Activated effector memory CD4-positive, alpha-beta T cell treated with Interleukin-2 at 50 U/mL for 16 hours (primary cell): ENCODE measurements at places on chromosomes 6 and 20.

GRCh38 chr6:76275746-76276145 is 203.3 kb upstream of the IMPG1 start:
- DNase-seq = no peak

GRCh38 chr6:142868917-142869316 is 76.1 kb downstream of the HIVEP2 start:
- DNase-seq = no peak

DNA sequence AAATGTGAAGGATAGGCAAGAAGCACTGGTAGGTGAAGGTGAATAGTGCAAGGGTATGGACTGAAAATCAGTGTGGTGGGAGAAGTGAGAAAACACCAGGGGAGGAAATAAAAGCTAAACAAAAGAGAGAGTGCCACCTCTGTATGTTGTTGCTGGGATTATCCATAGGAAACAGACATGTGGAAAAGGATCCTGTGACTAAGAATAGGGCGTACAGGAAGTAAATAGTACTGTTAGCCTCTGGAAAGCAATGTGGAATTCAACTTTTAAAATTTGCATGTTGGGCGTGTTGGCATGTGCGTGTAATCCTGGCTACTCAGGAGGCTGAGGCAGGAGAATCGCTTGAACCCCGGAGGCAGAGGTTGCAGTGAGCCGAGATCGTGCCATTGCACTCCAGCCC is 661.7 kb downstream of the KIF16B start:
- no peak for DNase-seq

GRCh38 chr6:107714104-107714503 is 110.0 kb downstream of the SCML4 start:
- no peak for DNase-seq

- no peak for DNase-seq
Measured at GRCh38 chr6:17866876-17867444, 120.5 kb downstream of the KIF13A start.

GRCh38 chr6:24861934-24862333 is 63.2 kb upstream of the ARMH2 start:
- DNase-seq = no peak

- DNase-seq = no peak
Measured at GRCh38 chr6:26311385-26312095, 53.5 kb upstream of the BTN3A2 start.

GRCh38 chr6:15751721-15752350 is 89.0 kb upstream of the DTNBP1 start:
- DNase-seq = no peak

GRCh38 chr20:37475252-37475651 is 45.8 kb upstream of the NNAT start:
- no peak for DNase-seq

DNA sequence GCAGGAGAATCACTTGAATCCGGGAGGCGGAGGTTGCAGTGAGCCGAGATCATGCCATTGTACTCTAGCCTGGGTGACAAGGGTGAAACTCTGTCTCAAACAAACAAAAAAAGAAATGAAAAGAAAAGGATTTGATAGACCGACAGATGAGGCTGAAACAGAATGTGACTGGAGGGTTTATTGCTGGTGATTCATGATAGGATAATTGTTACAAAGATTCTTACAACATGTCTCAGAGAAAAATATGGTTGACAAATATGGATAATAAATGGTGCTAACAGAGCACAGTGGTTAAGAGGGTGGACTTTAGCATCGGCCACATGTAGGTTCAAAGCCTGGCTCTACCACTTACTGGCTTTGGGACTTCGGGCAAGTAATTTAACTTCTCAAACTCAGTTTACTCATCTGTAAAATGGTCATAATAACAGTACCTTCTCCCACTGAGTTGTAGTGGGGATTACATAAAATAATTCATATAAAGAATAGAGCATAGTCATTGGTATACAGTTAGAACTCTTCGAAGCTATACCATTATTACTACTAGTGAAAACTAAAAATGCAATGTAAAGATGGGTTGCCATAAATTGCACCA is 131.9 kb downstream of the MAP3K7 start:
- no peak for DNase-seq

DNA sequence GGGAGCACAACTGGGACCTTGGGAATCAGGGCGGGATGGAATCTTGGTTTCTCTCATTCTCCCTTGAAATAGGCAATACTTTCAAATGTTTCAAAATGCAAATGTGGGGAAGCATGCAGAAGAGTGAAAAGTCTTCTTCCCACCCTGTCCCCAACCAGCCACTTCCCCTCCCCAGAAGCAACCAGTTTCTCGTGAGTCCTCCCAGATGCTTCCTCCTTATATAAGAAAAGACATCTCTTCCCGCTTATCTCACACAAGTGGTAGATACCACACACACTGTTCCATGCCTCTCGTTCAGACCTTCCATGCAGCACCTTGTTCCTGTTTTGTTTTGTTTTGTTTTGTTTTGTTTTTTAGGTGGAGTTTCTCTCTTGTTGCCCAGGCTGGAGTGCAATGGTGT is 25.1 kb downstream of the HCK start:
- no peak for DNase-seq

DNA sequence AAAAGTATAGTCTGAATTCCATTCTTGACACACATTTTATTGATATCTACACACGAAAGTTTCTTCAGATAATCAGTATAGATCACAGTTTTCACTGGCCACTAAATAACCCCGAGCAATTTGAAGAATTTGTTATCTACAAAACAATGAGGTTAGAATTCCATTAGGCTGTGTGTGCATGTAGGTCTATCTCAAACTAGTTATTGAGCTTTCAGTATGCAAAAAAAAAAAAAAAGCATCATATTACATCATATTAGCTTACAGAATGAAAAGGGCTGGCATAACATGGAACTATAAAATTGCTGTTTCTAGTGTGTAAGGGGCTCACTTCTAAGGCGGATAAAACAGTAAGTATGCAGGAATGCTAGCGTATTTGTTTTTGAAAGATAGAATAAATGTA is 59.5 kb upstream of the ADGRG6 start:
- DNase-seq = no peak

GRCh38 chr6:142824426-142824825 is 120.5 kb downstream of the HIVEP2 start:
- DNase-seq = no peak

GRCh38 chr6:138815797-138816528 is 20.1 kb downstream of the ECT2L start:
- no peak for DNase-seq

DNA sequence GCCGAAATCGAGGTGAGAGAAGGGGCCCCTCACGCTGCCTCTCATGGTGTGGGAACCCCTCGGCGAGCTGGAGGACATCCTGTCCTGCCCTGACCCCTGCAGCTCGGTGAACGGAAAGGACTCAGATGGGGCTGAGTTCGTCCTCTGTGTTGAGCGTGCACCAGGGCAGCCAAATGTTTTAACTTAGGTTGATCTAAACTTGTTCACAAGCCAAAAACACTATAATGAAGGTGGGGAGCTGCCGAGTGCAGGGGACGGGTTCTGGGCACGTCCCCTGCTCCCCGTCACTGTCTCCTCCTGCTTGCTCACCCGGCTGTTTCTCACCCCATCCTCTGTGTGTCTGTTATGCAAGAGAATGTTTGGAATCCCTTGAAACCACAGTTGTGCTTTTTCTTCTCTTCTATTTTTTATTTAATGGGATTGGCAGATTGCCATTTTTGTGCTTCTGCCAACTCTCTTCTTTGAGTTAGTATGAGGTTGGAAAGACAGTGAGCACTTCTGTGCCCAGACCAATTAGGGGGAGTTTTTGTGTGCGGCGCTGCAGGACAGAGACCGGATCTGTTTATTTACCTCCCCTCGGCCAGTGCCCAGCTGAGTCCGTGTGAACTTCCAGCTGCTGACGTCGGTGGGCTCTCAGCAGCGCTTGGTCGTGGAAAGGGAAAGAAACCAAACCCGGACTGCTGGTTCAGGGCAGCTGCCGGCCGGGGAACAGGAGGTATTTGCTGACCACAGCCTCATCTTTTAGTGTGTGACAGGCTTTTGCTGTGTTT is 158.1 kb downstream of the DTNBP1 start:
- no peak for DNase-seq

GRCh38 chr6:127717384-127717783 is 140.4 kb downstream of the C6orf58 start:
- no peak for DNase-seq

DNA sequence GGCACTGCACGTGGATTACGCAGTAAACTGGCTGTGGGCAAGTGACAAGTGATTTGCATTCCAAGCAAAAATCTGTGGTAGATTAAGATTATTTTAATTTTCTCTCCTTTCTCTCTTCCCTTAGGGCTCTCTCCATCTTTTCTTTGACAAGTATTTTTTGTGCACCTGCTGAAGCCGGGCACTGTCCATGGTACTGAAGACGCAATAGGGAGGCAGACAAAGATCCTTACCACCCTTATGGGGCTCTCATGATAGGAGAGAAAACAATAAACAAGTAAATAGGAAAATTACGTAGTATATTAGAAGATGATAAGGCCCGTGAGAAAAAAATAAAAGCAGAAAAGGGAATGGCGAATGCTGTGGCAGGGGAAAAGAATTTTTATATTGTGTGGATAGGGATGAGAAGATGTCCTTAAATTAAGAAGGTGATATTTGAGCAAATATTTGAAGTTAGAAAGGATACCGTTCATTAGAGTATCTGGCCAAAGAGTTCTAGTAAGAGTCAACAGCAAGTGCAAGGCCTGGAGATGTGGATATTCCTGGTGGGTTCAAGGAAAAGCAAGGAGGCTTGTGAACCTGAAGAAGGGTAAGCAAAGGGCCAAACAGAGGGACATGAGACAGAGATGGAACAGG is 146.0 kb downstream of the LAMP5 start:
- DNase-seq = no peak

DNA sequence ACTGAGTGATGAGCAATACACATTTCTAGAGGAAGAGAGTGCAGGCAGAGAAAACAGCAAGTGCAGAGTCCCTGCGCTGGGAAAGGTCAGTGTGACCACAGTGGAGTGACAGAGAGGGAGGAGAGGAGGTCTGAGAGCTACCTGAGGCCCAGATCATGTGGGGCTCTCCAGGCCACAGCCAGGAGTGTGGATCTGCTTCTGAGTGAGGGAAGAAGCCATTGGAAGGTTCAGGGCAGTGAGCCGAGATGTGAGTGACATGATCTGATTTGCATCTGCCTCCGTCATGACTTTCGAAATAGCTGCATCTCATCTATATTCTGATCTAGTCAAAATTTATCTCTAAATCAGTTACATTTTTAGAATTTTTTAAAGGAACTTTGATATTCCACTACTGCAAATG is 367.1 kb downstream of the PREX1 start:
- DNase-seq = no peak

GRCh38 chr6:165749163-165749562 is 86.1 kb upstream of the PDE10A start:
- DNase-seq = no peak

DNA sequence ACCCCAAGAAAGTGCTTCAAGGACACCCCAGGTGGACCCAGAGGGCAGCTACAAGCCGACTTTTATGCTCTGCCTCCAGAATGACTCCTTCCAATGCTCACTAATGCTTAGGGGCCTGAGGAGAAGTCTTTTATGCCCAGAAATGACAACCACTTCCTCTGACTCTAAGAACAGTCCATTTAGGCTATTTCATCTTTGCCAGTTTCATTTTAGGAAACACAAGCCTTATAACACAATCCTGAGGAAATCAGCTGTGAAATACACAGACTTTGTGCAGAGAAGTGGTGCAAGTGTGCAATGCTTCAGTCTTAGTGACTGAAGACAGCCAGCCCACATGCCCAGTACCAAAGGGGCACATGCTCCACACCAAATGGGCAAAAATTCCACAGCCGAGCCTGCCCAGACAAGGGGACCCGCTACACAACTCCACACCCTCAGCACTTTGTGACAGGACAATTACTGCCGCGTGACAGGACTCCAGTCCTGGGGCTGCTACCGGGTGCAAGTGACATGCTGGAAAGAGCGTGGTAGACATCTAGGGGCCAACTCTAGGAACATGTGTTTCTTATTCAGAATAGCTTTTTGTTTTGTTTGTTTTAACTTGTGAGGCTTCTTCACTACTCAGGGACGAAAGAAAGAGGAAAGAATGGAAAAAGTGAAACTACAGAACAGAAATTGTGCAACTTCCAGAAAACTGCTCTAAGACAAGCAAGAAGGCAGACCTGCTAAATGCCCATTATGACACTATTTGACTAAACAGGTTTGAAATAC is 28.2 kb upstream of the PLAGL1 start:
- DNase-seq = no peak

- DNase-seq = no peak
Measured at GRCh38 chr20:12053353-12053752, 135.7 kb downstream of the BTBD3 start.

- no peak for DNase-seq
Measured at GRCh38 chr20:4008877-4009276, 6.5 kb downstream of the RNF24 start.
